ENCODE measurements at places on chromosomes 16 and 17.
A peak's percentile ranks its signal among the peaks of the same experiment; 100 is the strongest.

- DNase-seq = no peak
Measured at GRCh38 chr16:25114121-25114520, 2.6 kb downstream of the LCMT1 start.

GRCh38 chr17:29557085-29557738 is 9.6 kb downstream of the ABHD15 start:
- DNase-seq = no peak

DNA sequence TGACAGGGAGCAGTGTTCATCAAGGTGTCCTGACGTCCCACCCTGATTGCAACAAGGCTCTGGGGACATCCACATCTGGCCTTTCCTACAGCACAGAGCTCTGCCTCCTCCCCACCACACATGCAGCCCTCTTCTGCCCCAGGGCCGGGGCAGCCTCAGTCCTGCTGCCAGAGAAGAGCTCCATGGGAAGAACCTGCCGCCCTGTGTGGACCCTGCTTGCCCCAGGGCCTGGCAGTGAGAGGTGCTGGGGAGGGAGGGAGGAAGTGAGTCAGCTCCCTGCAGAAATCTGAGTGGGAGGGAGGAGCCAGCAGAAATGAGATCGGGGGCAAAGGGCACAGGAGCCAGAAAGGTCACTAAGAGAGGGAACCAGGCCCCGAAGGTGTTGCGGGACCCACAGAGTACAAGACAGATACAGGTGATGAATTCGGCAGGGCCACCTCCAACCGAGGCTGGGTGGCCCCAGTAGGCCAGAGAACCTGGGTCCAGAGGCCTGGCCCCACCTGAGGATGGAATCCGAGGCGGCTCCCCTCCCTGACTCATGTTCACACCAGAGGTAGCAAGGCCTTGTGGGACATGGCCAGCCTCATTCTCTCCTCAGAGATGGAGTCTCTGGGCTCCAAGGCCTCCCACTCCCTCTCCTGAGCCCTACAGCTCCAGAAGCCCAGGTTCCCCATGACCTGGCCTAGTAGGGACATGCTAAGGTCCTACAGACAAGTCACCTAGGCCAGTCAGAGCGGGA is 24.8 kb downstream of the MYO18A start:
- DNase-seq = peak; percentile 67

GRCh38 chr17:1648963-1649843 is 463 bp downstream of the RILP start:
- peak; percentile 90 for DNase-seq

- DNase-seq = no peak
Measured at GRCh38 chr17:15266325-15267125, 1.4 kb upstream of the PMP22 start.

DNA sequence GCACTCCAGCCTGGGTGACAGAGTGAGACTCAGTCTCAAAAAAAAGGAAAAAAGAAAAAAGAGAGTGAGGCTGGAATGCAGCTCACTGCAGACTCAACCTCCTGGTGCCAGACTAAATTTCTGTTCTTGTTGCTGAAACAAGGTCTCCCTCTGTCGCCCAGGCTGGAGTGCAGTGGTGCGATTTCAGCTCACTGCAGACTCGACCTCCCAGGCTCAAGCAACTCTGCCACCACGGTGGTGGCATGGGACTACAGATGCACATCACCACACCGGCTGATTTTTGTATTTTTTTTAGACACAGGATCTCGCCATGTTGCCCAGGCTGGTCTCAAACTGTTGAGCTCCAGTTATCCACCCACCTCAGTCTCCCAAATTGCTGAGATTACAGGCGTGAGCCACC is 34.6 kb downstream of the TRIM25 start:
- DNase-seq = no peak

- DNase-seq = no peak
Measured at GRCh38 chr16:59305850-59306249, 571.7 kb upstream of the GOT2 start.

DNA sequence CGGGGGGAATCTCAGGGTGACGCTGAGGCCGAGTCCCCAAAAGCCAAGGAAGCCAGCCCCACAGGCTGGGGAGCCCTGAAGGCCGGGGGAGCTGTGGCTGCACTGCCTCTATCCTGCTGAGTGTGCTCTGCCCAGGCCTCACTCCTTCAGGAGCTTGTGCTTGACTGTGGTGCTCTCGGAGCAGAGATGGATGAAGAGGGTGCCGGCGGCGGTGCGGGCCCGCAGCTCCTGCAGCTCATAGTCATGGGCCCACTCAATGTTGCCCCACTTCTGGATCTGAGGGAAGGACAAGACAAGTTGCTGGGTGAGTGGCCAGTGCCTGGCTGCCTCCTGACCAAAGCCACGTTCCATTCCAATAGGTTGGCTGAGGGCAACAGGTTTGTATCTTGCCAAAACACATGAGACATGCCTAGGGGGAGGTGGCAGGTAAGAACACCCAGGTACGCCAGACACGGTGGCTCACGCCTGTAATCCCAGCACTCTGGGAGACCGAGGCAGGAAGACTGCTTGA is 20.5 kb downstream of the ATPAF2 start:
- no peak for DNase-seq

DNA sequence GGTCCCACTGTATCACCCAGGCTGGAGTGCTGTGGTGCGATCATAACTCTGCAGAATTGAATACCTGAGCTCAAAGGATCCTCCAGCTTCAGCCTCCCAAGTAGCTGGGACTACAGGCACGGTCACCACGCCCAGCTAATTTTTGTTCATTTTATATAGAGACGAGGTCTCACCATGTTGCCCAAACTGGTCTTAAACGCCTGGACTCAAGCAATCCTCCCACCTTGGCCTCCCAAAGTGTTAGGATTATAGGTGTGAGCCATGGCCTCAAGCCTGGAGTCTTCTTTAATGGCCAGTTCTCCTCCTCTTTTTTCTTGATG is 484 bp downstream of the CD300LB start:
- no peak for DNase-seq

DNA sequence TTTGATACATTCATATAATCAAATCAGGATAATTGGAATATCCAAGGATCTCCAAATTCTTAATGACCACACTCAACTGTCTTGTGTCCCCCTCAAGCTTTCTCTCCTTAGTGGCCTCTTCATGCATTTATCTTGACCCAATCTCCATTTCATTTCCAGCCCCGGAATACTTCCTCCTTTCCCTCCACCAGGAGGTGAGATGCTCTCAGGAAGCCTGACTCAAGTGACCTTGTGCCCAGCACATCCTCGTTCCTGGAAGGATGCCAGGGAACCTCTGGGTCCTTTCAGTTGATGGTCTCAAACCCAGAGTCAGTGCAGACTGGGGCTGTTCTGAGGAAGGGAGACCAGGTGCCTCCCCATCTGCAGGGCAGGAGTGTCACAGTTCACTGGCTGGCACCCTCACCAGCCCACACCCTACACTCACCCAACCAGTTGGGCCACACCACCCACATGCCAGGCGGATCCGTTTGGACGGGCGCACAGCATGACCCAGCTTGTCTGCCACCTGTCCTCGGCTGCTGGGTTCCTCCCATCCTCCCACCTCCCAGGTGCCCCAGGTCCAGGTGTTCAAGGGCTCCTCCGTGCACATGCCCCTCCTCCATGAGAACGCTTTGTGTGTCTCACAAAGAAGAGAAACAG is 14.0 kb upstream of the EMP2 start:
- DNase-seq = no peak

- no peak for DNase-seq
Measured at GRCh38 chr16:49496656-49497055, 123.1 kb downstream of the C16orf78 start.

DNA sequence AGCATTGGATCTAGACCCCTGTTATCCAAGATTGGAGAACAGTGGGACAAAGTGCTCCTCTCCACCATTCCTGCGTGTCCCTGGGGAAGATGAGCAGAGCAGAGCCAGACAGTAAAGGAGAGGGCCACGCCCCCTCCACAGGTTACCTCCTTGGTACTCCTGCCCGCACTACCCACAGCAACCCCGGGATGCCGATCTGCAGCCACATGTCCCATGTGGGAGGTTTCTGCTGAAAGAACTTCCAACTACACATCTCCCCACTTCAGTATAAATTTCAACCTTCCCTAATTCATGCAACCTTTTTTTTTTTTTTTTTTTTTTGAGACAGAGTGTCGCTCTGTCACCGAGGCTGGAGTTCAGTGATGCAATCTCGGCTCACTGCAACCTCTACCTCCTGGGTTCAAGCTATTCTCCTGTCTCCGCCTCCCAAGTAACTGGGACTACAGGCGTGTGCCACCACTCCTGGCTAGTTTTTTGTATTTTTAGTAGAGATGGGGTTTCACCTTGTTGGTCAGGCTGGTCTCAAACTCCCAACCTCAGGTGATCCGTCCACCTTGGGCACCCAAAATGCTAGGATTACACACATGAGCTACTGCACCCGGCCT is 2.3 kb downstream of the RAB37 start:
- no peak for DNase-seq

DNA sequence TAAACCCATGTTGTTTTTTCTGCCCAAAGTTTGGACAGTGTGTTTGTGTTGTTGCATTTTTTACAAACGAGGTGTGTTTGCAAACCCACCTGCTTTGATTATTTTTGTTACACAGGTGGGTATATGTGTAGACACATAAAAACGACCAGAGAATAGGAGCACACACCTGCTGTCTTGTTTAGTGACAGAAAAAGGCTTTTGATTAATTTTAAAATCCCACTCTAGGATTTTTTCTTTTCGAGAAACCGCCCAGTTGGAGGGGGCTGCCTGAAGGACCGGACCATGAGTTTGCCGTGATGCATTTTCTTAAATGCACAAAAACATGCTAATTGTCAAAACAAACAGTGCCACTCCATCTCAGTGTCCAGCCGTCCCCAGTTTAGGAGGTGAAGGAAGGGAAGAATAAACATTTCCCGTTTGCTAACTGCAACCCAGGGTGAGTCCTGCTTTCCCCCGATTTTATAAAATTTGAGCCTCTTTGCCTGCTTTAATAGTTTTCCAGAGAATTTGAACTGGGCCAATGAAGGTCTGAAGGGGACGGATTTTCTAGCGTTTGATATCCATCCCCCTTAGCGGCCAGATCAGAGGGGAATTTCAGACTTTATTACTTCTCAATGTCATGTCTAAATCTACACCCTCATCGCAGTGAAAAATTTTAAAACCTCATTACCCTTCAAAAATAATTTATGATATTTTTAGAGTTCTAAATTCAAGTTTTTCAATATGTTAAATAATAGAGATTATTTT is 3.2 kb downstream of the FOXC2 start:
- DNase-seq = no peak

GRCh38 chr17:82590881-82591539 is 57.2 kb downstream of the WDR45B start:
- no peak for DNase-seq

DNA sequence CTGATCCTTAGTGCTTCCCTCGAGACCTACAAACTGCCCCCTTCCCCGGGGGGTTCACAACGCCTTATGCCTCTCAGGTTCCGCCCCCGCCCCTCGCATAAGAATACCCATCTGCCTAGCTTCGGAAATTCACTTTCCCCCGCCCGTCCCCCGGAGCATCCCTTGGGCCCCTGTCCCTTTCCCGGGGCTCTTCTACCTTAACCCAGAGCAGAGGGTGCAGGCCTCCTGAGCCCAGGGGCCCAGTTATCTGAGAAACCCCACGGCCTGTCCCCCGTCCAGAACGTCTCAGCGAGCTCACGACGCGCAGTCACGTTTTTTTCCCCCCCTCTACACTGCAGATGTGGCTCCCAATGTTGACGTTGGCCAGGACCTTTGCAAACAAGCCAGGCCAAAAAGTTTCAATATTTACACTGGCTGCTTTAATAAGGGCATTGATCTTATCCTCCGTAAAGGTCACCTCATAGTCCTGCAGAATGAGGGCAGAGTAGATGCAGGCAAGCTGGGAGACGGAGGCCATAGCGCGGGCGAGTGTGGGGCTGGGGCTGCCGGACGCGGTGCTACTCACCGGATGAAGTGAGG is 1.4 kb upstream of the NBR1 start:
- no peak for DNase-seq

DNA sequence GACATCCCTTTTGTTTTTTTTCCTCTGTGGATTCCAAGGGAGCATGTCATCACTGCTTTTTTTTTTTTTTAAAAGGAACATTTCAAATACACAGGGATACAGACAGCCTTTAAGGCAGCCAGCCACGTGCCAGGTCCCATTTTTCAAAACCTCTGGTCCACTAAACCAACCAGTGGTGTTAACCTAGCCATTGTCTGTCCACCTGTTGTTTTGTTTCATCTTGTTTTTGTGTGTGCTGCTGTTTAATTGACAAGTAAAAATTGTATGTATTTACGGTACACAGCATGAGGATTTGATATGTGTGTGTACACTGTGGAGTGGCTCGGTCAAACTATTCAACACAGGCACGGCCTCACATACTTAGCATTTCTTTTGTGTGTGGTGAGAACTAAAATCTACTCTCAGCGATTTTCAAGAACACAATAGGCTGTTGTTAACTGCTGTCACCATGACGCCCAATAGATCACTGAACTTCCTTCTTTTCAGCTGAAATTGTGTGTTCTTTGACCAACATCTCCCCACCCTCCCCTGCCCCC is 19.2 kb downstream of the TMEM114 start:
- no peak for DNase-seq

- no peak for DNase-seq
Measured at GRCh38 chr17:82862191-82862590, 22.4 kb upstream of the ZNF750 start.

GRCh38 chr17:20094777-20095176 is 85.6 kb downstream of the SPECC1 start:
- DNase-seq = no peak

DNA sequence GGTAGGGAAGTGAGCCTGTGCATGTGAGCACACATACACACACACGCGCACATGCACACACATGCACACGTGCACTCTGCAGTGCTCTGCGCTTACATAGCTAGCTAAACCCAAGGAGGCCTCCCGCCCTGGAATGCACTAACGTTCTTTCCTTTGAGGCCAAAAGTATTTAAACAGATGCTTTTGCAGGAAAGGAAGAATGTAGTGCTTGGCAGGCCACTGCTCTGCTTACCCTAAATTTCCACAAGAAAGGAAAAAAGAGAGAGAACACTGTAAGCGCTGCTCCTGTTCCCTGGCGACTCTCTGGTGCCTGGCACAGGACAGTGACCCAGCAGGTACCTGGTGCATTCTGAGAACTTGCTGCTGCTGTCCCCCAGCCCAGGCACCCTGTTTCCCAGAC is 31.3 kb upstream of the MRPS23 start:
- DNase-seq = no peak

- no peak for DNase-seq
Measured at GRCh38 chr16:4410335-4411075, 5.9 kb downstream of the CORO7 start.

DNA sequence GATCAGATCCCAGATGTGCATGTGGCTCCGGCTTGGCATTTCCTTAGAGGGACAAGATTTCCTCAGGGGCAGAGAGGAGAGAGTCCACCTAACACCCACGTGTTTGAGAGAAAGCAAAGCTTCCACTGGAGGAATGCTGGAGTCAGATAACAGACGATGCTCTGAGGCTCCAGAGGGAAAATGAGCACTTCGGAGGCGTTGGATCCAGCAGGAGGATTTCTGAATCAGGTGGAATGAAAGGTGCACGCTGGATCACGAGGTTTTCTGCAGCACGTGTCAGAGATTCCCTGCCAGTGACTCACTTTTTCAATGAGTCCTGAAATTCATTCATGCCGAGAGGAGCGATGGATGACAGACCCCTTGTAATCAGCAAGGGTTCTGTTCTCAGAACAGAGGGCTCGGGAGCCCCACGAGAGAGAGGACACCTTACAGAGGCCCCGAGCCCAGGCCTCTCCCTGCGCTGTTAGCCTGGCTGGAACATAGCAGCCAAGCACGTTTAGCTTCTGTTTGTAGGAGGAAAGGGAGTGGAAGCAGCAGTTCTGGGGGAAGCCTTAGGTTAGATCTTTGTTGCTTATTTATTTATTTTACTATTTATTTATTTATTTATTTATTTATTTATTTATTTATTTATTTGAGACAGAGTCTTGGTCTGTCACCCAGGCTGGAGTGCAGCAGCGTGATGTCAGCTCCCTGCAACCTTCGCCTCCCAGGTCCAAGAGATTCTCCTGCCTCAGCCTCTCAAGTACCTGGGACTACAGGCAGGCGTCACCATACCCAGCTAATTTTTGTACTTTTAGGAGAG is 49.3 kb upstream of the JPH3 start:
- DNase-seq = no peak

Data from activated CD4-positive, alpha-beta T cell treated with anti-CD3 and anti-CD28 coated beads, Interleukin-2, amount 50 U/mL, for 4 hours (primary cell).